H4 (cell line): ENCODE measurements at places on chromosomes 12 and 14. TPM values are rescaled to one million over a fixed set of nuclear protein-coding genes. Genes with fewer than 3 reads are reported as not detected.

CCDC196 gene
- total RNA-seq: not detected in 2 replicates

CARMIL3 gene
- 0.14 TPM in 1 of 2 replicates, not detected in the other for total RNA-seq

DCAF4 gene
- 14.0 and 19.4 TPM in 2 replicates for total RNA-seq

VTI1B gene
- total RNA-seq: 51.9 and 67.7 TPM in 2 replicates
